ENCODE measurements at places on chromosomes 13 and 19.
A peak's percentile ranks its signal among the peaks of the same experiment; 100 is the strongest.

- DNase-seq = no peak
Measured at GRCh38 chr19:15107061-15108010, at the start of gene SYDE1. TSS of gene SYDE1 (plus strand) at chr19:15107401. CDS start at chr19:15107434, 33 bp downstream.

GRCh38 chr19:21835429-21835809 lies 563 bp downstream of the ZNF43 start:
- DNase-seq = no peak

- DNase-seq = no peak
Measured at GRCh38 chr13:41610404-41610803, 153.1 kb downstream of the RGCC start.

DNA sequence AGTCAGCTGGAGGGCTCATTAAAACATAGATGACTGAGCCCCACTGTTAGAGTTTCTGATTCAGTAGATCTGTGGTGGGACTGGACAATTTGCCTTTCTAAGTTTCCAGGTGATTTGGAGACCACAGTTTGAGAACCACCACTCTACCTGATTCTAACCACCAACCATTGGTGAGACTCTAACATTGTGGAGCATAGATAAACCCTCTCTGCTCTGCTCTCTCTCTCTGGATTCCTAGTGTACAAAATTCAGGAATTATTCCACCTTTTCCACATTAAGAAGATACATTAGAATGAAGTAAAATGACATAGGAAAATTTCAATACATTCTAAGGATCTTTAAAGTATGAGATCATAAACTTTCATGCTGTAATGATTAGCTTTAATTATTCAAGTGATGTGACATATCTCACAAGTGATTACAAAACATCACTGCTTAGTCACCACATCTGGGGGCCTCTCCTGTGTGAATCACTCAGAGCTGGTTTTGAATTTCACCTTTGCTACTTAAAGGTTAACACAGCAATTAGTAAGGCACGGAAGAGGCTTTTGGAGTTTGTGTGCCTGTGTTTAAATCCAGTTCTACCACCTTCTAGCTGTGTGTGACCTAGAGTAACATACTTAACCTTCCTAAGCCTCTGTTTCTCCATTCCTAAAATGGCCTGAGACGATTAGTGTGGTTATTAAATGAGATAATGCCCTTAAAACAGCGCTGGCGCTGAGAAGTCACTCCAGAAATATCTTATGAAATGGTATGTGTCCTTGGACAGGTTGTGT lies 78.5 kb upstream of the NBEA start:
- no peak for DNase-seq

DNA sequence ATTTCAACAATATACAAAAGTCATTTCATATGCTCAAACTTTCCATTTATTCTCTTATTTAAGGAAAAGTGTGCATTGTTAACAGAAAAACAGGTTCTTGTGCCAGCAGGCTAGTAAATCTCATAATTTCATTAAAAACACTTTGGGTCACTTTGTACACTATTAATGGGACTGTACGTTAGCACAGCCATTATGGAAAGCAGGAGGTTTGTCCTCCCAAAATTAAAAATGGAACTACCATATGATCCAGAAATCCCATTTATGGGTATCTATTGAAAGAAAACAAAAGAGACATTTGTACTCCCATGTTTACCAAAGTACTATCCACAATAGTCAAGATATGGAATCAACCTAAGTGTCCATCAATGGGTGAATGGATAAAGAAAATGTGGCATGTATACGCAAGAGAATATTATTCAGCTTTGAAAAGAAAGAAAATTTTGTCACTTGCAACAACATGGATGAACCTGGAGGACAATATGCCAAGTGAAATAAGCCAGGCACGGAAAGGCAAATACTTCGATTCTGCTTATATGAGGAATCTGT lies 8.4 kb upstream of the SIGLEC6 start:
- DNase-seq = no peak

DNA sequence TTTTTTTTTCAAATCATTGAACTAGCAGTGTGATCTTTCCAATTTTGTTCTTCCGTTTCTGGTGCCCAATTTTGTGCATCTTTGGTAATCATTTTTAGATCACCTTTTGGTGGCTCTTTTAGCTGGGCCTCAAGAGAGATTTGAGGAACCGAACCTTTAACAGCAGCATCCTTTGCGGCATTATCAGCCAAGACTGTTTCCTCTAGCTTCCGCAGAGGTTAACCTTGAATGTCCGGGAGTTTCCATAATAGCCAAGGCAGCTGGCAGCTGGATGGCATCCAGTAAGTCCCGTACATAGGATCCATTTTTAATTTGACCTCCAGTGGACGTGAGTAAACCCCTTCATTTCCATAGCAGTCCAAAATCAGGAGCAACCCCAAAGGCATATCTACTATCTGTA lies 9.6 kb downstream of the IRGC start:
- DNase-seq = no peak

GRCh38 chr13:114339857-114340534 lies 25.7 kb downstream of the CHAMP1 start:
- DNase-seq = peak; percentile 31

DNA sequence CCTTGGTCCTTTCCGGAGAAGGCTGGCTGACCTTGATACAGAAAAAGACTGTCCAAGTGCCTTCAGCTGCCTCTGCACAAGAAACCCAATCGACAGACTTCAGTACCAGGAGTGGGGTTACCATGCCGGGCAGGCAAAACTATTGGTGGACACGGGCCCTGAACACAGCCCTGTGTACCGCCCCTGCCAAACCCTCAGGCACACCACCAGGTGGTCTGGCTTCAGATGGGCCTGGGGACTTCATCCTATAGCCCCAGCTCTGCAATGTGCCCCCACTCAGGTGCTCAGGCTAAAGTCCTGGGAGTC lies 17.5 kb downstream of the TCF3 start:
- DNase-seq = no peak

- DNase-seq = no peak
Measured at GRCh38 chr19:13881692-13882418, 4.9 kb downstream of the NANOS3 start.

DNA sequence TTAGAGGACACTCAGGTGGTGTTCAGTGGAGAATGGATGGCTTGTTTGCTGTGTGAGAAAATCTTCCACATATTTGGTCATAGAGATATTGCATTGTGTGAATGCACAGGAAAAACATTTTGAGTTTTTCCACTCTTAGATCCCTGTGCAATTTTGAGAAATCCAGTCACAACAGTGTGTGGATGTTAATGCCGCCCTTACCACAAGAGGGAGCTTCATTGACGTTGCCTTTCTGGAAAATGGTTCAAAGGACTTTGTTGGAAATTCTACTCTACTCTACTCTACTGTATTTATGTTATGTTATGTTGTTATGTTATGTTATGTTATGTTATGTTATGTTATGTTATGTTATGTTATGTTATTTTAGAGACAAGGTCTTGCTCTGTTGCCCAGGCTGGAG lies 13.4 kb downstream of the ZNF20 start:
- DNase-seq = no peak
